Cortex of kidney (tissue), 1 donor: ENCODE measurements at places on chromosomes 5 and 9.

GRCh38 chr5:77418601-77419581 lies 73.2 kb downstream of the WDR41 start:
- DNase-seq = no peak

DNA sequence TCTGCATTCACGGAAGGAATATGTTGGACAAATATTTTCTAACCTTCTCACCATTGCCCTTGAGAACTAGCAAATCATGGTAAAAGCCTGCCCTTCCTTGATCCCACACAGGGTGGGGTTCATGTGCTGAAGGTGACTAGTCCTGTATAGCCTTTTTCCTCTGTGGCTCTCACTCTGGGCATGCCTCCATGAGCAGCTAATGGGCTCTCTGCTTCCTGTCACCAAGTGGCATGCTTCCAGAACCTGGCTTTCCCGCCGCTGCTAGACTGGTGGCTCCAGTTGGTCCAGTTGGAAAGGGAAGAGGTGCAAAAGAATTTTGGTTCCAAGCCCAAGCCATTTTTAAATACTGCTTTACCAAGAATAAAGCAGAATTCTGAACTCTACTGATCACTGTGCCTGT lies 35.5 kb downstream of the FBXO10 start:
- DNase-seq = no peak

GRCh38 chr9:82882138-82882537 lies 180.8 kb downstream of the RASEF start:
- DNase-seq = no peak

- DNase-seq = no peak
Measured at GRCh38 chr5:6660688-6661087, 27.4 kb downstream of the SRD5A1 start.

DNA sequence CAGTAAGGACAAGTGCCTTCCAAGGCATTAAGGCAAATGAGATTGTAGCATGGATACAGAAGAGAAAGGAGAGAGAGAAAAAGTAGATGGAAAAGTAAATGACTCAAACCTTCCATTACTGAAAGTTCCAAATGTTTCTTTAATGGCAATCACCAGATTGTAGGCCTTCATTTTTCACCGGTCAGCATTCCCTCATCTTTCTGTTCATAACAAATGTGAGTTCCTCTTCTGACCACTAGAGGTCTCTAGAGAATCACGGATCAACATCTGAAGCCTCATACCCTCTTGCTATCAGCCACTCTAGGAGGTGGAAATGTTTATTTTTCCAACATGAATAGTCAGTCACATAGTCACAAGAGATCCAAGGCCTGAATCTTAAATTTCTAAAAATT lies 73.6 kb upstream of the RPS23 start:
- no peak for DNase-seq

DNA sequence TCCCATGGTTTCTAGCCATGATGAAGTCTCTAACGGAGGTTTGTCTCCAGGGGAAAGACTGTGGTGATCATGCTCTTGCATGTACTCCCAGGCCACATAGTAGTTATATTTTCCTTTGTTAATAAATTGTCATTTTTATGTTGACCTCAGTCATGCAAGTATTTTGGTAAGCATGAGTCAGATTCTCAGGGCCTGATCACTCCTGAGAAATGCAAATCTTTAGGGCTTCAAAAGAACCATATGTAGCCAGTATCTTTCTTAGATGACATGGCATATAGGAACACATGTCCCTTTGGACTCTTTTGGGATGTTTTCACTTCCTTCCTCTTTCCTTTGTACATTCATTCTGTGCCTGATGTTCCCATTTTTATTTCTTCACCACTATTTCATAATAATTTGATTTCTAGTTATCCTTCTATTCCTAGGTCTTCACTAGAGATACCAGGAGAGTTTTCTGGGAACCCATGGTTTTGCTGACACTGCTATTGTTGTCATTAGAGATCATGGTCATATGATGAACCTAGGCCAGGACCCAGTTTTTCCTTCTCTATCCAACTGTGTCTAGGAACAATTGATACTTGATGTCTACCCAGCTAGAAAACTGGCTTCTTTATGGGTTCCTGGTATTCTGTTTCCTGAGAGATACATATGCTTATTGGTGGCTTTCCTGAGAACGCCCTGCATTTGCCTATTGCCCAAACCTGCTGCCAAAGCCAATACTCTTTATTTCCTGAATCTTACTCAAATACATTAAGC lies 248.1 kb upstream of the NREP start:
- no peak for DNase-seq

DNA sequence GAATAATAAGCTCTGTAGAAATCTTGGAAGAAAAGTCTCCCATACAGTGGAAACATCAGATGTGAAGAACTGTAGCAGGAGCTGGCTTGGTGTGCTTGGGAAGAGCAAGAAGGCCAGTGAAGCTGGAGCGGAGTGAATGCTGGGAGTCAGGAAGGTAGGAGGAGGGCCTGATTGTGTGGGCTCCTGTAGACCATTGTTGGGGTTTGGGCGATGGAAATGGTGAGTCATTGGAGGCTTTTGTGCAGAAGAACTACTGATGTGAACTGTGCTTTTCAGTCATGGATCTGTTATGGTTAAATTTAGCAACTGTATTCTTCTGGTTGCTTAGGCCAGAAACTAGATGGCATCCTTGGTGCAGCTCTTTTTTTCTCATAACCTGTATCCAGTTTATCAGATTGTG lies 2.3 kb downstream of the ICE1 start:
- DNase-seq = no peak

GRCh38 chr9:83138422-83139135 lies 75.6 kb upstream of the RASEF start:
- DNase-seq = no peak

DNA sequence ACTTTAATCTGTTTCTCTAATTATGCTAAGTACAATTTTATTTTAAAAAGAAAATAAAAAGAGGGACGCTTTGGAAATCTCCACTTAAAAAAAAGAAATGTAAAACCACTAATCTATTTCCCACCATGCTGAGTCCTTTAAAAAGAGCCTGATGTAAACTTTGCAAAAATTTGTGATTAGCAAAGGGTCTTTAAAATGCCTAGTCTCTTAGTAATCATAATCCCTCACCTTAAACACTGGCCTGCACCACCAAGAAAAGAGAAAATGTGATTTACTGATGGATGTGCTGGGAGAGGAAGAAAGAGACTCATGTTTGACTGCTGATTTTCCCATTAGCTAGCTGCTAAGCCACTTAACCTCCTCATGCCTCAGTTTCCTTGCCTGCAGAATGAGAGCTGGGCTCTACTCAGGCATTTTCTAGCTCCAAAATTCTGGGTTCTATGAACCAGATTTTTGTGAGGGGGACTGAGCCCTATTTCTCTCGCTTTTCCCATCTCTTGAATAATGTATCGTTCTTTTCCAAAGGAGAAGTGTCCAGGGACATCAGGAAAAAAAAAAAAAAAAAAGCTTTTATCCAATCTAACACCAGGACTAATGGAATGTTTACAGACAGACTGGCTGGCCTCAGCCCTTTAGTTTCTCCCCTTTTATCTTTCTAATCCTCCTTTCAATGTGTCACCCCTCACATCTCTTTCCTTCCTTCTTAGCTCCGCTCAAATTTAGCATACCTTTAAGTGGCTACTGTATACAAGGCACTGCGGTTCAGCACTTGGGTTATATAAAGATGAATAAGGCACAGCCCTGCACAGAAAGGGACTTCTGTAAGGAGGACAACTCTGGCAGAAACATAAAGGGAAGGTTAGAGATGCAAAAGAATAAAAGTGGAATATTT lies 312.4 kb downstream of the ARL15 start:
- no peak for DNase-seq

- DNase-seq = no peak
Measured at GRCh38 chr5:129962506-129962905, 58.2 kb downstream of the CHSY3 start.

DNA sequence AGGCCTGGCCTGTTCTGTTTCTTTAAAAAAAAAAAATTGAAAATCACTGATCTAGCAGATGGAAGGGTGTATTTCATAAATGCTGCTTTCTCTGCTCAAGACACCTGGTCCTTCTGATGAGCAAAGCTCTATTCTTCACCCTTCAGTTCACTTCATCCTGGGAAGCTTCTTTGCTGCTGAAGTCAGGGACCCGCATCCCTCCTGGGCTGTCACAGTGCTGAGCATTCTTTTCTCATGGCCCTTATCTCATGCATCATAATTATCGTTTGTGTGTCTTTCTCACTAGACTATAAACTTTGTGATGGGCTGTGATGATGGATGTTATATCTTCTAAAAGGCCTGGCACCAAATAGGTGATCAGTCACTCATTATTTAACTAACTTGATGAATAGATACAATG lies 461.0 kb downstream of the GADD45G start:
- DNase-seq = no peak

DNA sequence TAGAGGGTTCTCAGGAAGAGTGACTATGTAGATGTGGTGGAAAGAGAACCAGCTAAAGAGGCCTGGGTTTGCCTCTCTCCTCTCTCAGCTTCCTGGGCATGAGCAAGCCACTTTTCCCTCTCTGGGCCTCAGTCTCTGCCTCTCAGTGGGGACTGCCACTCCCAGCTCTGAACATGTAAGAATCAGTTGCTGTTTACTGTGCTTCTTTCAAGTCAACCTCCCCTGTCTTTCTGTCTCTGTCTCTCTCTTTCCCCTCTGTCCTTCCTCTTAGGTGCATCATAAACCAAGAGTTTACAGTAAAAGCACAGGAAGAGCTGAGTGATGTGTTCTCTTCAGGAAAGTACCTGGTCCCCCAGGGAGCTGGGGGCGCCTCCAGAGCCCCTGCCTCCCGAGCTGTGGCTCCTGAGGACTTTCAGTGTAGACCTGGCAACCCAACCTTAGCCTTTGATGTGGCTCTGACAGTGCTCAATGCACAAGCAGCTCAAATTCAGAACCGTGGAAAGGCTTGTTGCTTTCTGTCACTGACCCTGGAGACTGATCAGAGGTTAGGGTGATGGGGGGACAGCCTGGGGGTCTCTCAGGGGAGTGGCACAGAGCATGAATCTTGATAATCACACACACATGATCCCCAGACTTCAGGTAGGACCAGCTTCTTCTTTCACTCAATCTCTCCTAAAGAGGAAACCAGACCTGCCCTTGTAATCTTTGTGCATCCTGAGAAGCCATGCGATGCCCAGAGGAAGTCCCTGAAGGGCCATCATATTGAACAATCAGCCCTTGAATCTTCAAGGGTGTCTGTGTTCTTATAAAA lies 59.4 kb upstream of the TNFSF8 start:
- no peak for DNase-seq

DNA sequence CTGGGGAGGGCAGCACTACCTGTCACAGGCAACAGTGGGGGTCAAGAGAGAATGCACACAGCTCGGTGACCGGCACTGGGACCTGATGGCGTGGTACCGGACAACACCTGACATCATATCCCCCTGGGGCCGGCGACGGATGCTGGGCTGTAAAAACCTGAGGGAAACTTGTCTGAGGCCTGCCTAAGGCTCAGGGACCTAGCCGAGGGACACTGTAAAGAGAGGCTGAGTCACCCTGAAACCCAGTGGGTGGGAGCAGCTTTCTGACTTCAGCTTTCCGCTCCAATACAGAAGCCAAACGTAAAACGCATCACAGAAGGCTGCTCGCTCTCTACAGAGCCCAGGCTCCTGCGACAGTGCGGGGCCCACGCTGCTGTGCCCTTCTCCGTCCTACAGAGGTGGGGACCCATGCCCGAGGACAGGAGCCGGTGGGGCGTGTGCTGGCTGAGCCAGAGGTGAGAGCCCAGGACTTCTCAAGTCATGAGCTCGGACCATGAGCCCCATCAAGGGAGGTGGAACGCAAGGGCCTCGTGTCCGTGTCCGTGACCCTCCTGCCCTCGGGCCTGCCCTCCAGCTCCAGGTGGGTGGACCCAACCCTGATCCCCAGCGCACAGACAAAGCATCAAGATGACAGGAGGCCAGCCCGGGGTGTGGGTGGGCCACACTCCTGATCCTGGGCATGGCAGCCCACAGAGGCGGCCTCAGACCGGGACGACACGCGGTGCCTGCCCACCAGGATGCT lies 5.3 kb downstream of the RALGDS start:
- no peak for DNase-seq

GRCh38 chr5:18523380-18523779 lies 889.1 kb downstream of the TAF11L14 start:
- no peak for DNase-seq

GRCh38 chr5:100575815-100576214 lies 40.6 kb downstream of the FAM174A start:
- DNase-seq = no peak

- DNase-seq = no peak
Measured at GRCh38 chr9:123359106-123359505, 3.1 kb downstream of the CRB2 start.

DNA sequence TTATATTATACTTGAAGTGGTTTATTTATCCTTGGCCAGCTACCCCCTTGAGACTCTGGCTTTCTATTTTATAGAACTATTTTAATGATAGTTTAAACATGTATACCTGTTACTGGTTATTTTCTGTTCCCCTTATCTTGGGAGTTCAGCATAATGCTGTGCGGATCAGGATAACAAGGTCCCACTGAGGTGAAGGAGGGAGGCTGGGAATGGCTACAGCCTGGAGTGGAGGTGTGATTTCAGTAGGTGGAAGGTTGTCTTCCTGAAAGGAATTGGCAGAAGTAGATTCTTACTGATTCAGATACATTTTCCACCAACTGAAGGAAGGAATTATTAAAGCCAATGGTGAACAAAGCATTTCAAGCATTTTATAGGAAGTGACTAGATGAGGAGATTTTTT lies 38.9 kb downstream of the PAM start:
- DNase-seq = no peak

GRCh38 chr5:180194410-180195345 lies 14.3 kb downstream of the RASGEF1C start:
- DNase-seq = no peak

DNA sequence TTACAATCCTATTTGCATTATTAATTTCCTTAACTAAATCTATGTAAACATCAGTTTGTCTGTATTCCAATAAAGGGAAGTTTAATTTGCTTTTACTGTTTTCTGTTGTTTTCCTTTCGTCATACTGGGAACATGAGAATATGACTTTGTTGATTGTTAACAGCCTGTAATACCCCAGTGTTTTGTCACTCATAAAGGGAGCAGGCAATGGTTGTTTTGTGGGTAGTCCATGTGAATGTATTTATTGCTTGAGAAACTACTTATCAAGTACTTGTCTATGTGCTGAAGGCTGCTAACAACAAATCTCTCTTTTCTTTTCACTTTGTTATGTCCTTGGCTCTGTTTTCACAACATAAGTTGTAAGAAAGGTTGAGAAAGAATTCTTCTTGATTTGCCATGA lies 1070.2 kb upstream of the ACO1 start:
- DNase-seq = no peak

- DNase-seq = no peak
Measured at GRCh38 chr5:68418201-68418600, 202.6 kb downstream of the PIK3R1 start.

- no peak for DNase-seq
Measured at GRCh38 chr9:4297786-4298254, 2.0 kb downstream of the GLIS3 start.

DNA sequence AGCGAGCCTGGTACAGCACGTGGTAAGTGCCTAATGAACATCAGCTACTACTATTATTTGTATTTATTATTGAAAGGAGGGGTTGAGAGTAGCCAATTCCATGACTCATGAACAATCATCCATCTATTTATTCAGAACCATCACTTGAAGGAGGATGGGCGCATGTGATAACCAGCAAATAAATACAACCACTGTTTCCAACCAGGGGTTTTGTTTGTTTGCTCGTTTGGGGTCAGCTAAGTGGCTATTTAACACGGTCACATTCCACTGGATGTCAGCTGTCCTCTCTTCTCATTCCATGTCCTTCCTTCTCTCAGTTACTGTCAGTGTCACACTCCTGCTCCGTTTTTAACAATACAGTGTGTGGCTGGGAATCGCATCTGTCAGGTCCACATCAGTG lies 8.6 kb downstream of the RAPGEF1 start:
- no peak for DNase-seq

- no peak for DNase-seq
Measured at GRCh38 chr9:133439337-133439736, 17.2 kb downstream of the ADAMTS13 start.
